Fibroblast of mammary gland (primary cell): ENCODE measurements at places on chromosomes 7 and 10.
A peak's percentile ranks its signal among the peaks of the same experiment; 100 is the strongest.

- DNase-seq = no peak
These were observed 264.4 kb upstream of the GALNT17 start for GRCh38 chr7:70867513-70867912.

DNA sequence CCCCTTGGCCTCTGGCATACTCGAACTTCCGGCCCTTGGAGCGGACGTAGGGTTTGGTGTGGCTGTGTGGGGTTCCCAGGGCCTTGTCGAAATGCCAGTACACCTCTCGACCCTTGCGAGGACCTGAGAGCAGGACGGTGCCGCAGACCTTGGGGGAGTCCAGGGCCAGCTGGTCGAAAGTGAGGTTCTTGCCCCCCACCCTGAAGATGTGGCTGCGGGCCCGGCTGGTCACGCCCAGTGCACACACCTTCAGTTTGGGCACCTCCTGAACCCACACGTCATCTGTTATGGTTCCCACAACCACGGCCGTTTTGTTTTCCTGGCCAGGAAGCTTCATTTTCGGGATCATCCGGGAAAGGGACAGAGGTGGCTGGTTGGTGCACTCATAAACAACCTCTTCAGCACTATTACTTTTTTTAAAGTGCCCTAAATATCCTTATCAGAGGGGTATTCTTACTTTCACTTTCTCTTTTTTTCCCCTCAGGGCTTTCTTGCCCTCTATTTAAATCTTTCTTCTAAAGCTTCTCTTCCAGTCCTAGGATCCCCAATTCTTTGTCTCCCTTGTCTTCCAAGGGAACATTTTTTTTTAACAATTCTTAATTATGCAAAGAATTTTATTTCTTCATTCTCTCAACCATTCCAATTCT lies 44.9 kb upstream of the FAM3C start:
- DNase-seq = no peak

GRCh38 chr10:80196270-80196949 lies 8.9 kb downstream of the ANXA11 start:
- DNase-seq = peak; percentile 55

DNA sequence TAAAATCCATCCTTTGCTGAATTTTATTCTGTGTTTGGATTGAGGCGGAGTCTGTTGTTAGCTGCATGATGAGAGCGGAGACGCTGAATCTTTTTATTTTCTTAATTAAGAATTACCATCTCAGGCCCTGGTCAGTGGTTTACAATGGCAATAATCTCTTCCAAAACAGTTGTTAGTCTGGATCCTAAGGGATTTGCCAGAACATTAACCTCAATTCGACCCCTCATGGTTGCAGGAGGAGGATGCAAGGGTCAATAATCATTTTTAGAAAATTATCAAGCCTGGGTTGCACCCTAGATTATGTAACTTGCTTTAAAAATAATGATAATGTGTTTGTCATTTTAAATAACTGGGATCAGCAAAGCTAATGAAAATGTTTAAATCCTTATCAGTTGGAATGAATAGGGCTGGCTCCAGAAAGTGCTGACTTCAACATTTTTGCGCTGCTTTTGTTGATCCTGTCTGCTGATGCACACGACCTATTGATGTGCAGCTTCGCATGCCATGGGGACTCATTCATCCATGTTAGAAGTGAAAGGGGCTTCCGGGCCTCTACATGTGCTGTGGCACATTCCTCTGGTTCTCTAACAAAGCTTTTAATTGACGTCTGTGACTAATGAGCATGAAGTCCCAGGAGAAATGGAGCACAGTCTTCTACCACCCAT lies 80.7 kb upstream of the KIAA1217 start:
- DNase-seq = no peak

DNA sequence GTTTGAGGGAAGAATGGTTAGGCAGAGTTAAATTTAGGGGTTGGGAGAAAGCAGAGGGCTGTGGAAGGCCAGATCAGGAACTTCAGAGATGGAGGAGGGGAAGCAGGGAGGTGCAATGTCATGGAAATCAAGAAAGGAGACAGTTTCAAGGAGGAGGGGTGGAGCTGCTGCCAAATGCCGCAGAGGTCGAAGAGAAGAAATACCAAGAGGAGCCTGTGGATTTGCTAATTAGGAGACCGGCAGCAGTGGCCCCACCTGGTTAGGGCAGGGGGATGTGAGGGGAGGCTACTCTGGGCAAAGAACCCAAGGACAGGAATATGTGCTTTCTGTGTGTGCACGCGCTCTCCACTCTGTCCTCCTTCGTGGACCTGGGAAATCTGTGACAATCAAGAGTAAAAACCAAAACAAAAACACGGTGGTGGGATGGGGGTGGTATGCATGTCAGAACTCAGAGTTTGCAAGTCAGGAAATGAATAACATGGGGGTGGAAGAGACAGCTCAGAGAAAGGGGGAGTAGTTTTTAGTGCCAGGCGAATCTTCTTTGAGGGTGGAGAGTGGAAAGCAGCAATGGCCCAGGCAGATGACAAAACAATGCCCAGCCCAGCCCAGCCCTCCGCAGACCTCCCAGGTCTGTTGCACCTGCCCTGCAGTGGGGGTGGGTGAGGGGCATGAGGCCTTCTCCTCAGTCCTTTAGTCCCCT lies 102.9 kb upstream of the PAX2 start:
- DNase-seq = no peak

DNA sequence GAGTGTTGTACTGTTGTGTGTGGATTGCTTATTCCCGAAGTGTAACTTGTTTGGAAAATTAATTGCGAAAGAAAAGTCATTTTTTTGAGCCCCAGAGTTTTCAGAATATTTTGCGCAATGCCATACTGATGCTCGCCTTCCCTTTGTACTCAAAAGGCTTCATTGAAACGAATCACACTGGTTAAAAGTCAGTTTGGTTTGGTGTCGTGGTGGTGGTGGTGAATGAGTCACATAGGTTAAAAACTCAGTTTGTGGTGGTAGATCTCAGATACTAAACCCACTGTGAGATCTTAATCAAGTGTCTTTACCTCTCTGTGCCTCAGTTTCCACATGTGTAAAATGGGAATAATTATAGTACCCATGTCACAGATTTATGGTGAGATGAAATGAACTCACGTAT lies 61.1 kb upstream of the IL6 start:
- DNase-seq = peak; percentile 43

GRCh38 chr7:149729983-149730801 lies 43.2 kb downstream of the ZNF467 start:
- DNase-seq = no peak

- peak; percentile 45 for DNase-seq
These were observed 72.6 kb downstream of the AP3M1 start for GRCh38 chr10:74078037-74078436.

- DNase-seq = no peak
These were observed 458.8 kb upstream of the GHITM start for GRCh38 chr10:83680470-83680891.

DNA sequence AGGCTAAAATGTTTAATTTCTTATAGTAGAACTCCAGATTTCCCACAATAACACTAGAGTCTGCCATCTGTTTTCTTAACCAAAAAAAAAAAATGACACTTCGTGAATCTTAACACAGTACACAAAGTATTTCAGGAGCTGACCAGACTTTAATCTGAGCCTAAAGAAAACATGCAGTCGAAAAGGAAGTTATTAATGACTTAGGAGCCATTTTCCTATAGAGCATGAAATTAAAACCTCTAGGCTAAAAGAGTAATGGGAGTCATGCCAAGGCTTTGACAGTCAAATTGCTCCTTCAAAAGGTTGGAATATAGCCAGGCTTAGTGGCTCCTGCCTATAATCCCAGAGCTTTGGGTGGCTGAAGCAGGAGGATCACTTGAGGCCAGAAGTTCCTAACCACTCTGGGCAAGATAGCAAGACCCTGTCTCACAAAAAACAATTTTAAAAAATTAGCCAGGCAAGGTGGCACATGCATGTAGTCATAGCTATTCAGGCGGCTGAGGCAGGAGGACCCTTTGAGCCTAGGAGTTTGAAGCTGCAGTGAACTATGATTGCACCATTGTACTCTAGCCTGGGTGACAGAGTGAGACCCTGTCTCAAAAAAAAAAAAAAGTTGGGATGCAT lies 13.6 kb downstream of the MICU1 start:
- DNase-seq = peak; percentile 14

DNA sequence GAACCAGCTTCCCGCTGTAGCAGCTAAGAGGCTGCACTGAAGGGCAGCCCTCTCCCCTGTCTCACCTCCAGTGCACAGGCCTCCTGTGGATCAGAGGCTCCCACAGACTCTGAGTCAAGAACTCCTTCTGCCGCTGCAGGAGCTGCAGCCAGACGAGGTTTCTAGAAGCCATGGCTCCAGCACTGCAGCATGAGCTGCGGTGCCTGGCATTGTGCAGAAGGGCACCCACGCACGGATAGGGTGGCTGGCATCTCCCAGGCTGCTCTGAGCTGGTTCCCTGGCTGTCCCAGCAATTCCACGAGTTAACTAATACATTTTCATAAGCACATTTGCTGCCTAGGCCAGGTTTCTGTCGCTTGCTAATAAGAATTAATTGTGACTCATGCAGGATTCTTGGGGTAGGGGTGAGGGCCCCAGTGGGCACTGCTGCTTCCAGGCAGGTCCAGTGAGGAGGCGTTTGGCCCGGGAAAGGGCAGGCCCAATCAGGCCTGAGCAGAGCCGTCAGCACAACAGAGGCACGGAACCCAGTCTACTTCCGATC lies 594.2 kb downstream of the DNAJB6 start:
- DNase-seq = no peak

GRCh38 chr7:132584796-132585494 lies 8.7 kb upstream of the PLXNA4 start:
- no peak for DNase-seq

DNA sequence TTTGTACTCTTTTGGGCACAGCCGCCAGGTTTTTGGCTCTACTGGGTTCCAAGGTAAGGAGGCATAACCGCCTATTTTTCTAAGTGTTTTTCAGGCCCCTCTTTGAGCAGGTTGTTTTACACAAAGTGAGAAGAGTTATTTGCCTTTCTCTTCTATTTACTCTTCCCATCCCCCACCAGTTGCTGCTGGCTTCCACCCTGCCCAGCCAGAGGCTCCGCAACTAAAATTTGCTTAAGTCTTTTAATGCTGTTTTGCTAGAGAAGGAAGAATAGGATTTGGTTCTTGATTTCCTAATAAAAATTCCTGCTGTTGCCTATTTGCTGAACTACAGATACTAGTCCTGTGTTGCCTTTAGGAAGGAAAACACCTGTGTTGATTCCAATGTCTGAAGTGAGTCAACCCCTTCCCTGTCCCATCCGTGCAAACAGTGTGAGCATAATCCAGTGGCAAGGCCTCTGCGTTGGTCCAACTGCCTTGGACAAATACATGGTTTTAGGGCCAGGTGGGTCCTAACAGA lies 1.9 kb downstream of the PLA2G12B start:
- no peak for DNase-seq

- no peak for DNase-seq
These were observed 186.8 kb upstream of the YAE1 start for GRCh38 chr7:39379416-39379815.

- no peak for DNase-seq
These were observed 106.7 kb downstream of the NRG3 start for GRCh38 chr10:81981724-81982123.

- DNase-seq = no peak
These were observed 1023.5 kb upstream of the CELF2 start for GRCh38 chr10:9994131-9994530.

- no peak for DNase-seq
These were observed 3.9 kb downstream of the LRIT1 start for GRCh38 chr10:84237199-84238051.

DNA sequence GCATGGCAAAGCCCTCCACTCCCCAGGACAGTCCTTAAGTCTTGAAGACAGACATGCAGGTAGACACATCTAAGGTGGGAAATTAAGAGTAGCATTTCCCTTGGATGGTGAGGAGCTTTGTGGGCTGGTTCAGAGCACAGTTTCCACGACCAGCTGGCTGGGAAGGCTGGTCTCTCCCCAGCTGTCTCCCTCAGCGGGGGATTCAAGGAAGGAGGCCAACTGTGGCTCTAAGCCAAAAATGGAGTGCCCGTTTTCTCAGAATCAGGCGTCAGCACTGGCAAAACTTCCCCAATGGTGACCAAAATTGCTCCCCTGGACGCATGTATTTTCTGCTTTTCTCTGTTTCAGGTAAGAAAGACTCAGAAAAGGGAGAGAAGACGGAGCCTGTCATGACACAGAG lies 230.6 kb upstream of the FZD8 start:
- no peak for DNase-seq

DNA sequence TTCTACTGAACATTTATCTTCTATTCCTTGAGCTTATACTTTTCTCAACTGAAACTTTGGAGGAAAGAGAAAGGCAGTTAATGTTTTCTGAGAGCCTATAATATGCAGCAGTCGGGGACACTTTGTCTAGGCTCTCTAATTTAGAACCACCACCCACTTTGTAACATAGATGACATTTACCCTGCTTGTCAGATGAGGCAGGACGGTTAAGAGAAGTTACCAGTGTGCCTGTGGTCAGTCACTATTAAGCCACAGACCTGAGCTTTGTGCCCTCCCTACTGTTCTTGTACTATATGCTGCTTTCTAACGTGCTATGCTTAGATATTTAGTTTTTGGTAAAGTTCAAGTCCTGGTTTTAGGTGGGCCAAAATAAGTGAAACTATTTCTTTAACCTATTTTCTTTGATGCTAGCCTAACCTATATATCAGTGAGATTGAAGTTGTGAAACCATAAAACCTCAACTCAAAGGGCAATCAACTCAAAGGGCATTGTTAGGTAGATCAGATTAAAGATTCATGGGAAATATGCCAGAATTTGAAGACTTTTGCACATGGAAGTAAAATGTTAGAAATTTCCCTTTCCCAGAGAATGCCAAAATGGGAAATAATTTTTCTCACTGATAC lies 156.5 kb upstream of the AGR3 start:
- no peak for DNase-seq
